Activated B cell treated with CpG ODN at 0.5 μM for 24 hours (primary cell): ENCODE measurements at places on chromosomes 13 and 19. TPM values are rescaled to one million over a fixed set of nuclear protein-coding genes. Genes with fewer than 3 reads are reported as not detected.

The KANK3 gene
- total RNA-seq: 0.07 and 0.29 TPM in 2 replicates

GRCh38 chr19:2060884-2061494, 9.9 kb upstream of the MKNK2 start:
- no peak for DNase-seq

The C1QTNF9 gene
- total RNA-seq: not detected in 2 replicates

GRCh38 chr19:38977445-38978325, 2.1 kb upstream of the FBXO17 start:
- DNase-seq: no peak

GRCh38 chr13:111577208-111577828, 256.9 kb downstream of the TEX29 start:
- no peak for DNase-seq

GRCh38 chr13:112976526-112976925, 7.5 kb downstream of the MCF2L start:
- no peak for DNase-seq

The NLRP7 gene
- total RNA-seq: 0.27 and 0.33 TPM in 2 replicates

DNA sequence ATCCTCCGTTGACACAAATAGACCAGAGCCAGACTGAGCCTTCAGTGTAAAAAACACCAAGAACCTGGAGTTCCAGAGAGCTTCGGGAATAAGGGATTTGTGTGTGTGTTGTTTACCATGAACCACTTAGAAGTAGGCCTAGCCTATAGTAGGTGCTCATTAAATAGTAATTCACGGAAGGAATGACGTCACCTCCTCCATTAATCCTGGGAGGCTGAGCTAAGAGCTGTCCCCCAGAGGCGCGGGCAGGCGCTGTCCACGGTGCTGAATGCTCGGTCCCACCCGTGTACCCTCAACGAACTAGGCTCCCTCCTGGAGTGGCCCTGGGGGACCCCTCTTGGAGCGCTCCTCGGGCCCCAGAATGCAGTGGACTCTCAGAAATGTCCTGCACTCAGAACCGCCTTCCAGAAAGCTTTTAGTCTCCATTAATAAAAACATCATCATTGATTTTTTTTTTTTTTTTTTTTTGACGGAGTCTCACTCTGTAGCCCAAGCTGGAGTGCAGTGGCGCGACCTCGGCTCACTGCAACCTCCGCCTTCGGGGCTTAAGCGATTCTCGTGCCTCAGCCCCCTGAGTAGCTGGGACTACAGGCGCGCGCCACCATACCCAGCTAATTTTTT, 6.5 kb downstream of the UNC13A start:
- no peak for DNase-seq

- DNase-seq: no peak
Observed at GRCh38 chr19:40762754-40763470, 11.9 kb downstream of the SNRPA start.

DNA sequence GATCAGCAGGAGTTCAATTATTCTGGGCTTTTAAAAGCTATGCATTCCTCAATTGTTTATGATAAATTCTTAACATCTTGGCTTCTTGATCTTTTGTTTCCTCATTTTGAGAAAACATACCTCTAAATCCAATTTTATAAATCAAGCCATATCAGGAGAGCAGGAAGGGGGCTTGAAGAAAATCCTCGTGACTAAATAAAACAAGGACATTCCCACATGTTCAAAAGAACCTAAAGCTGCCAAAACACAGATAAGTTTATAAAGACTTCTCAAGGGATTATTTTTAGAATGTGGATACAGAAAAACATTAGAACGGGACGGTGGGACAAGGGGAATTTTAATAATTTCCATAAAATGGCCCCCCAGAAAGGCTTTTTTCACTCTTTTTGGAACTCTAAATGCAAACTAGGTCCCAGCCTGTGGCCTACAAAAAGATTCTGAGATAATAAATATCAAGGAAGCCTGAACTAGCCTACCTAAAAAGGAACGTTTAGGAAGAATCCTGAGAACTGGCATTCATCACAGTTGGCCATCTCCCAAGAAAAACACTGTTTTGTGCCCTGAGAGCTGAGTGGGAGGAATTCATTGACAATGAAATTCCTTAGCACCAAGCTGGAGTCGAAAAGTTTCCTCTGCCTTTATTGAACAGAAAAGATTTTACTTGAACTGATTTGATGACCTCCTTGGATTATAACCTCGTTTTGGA, 30.1 kb downstream of the ZAR1L start:
- no peak for DNase-seq

GRCh38 chr19:38373907-38374331, 452 bp upstream of the PSMD8 start:
- DNase-seq: no peak

GRCh38 chr19:16779539-16780163, 49.5 kb upstream of the SIN3B start:
- no peak for DNase-seq

The CRLF1 gene
- total RNA-seq: not detected in 2 replicates

DNA sequence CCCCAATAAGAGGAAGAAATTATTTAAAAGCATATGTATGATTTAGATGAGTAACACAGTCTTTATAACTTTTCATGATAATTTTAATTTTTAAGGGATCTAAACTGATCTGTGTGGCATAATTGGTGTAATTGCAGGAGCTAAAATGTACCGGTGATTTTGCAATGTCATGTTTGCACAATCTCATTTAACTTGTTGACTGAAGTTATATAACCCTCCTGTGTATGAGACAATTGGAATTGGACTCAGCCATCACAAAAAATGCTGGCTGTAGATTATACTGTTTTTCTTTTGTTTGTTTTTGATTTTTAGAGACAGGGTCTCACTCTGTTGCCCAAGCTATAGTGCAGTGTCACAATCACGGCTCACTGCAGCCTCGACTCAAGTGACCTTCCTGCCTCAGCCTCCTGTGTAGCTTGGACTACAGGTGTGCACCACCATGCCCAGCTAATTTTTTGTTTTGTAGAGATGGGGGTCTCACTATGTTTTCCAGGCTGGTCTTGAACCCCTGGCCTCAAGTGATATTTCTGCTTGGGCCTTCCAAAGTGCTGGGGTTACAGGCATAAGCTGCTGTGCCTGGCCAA, 26.1 kb downstream of the FGF9 start:
- DNase-seq: no peak

DNA sequence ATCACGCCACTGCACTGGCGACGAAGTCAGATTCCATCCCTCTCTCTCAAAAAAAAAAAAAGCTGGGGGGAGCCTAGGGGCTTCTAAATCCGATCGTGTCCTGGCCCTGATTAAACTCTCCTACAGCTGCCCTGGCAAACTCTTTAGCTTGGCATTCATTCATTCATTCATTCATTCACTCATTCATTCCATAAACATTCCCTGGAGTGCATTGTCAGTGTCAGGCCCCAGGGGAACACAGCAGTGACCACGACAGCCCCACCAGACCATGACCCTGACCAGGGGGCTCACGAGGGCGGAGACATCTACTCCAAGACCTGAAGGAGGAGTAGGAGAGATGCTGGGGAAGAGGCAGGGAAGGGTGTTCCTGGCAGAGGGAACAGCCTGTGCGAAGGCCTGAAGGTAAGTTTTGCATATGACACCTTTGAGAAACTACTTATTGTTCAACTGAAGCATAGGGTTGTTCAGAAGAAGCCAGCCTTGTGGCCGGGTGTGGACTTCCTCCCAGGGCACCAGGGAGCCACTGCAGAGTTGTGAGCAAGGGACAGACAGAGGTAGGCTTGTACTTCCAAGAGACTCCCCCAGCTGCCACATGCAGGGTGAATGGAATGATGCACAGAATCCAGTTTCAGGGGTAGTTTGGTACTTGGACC, 24.5 kb downstream of the CEACAM16 start:
- no peak for DNase-seq

The LGALS14 gene
- total RNA-seq: not detected in 2 replicates

GRCh38 chr13:76677043-76677442, 209.2 kb downstream of the KCTD12 start:
- DNase-seq: no peak

GRCh38 chr19:29263305-29264135, 50.6 kb upstream of the UQCRFS1 start:
- no peak for DNase-seq

The KLK12 gene
- not detected in 2 replicates for total RNA-seq

DNA sequence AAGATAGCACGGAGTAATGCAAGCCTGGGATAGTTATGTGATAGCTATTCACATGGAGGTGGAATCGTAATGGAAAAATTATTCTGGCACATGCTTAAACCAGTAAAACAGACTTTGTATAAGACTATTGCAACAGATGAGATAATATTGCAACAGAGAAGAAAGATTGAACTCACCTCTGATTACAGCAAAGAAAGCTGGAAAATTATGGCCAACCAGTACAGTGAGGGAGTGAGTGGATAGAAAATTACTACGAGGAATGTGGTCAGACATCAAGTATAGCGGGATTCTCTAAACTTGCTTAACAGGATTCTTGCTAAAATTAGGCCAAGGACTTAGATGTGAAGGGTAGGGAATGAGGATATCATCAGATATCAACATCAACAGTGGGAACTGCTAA, 397.6 kb upstream of the KLHL1 start:
- DNase-seq: no peak
